ENCODE measurements at places on chromosomes 1 and 21. TPM values are rescaled to one million over a fixed set of nuclear protein-coding genes. Genes with fewer than 3 reads are reported as not detected.

The OLIG1 gene
- total RNA-seq: not detected

The NEK2 gene
- 1.4 TPM for total RNA-seq

DNA sequence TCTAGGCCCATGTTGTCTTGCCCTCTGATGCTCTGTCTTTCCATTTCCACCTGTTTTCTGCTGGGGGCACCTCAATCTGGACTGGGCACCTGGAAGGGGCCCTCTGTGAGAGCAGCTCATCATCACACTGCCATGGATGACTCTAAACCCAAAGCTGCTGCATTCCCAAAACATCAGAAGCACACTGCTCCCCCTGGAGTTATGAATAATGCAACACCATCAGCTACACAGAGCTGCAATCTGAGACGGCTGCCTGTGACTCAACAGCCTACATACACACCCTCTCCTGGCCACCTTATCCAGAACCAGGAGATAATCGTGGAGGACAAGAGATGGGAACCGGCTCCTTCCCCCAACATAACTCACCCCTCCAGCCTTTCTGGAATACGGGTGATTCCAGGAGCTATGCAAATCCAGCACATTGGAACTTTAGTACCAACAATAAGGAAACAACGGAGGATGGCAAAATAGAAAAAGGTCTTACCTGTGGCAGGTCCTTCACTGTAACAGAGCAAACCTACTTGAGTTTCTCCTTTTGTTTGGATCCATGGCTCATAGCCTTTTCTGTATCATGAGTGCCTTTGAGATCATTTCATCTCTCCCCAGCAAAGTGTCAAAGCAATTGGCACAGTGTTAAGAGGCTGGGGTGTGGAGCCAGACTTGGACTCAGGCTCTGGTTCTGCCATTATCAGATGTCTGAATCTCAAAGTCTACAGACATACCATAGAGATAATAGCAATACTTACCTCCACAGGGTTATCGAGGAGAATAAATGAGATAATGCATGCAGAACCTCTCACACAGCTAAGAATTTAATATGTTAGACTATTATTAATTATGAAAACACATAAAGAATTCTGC lies 29.3 kb downstream of the AK2 start:
- no peak overlapping the region for H3K27ac ChIP-seq
- peak; percentile 87 for DNase-seq
- H3K4me1 ChIP-seq: peaks cover 38% of the 10 kb centered on the region
- H3K27me3 ChIP-seq: no peaks in the 10 kb centered on the region
- H3K4me3 ChIP-seq: no peak overlapping the region
- peaks cover 11% of the 10 kb centered on the region for H3K36me3 ChIP-seq

DNA sequence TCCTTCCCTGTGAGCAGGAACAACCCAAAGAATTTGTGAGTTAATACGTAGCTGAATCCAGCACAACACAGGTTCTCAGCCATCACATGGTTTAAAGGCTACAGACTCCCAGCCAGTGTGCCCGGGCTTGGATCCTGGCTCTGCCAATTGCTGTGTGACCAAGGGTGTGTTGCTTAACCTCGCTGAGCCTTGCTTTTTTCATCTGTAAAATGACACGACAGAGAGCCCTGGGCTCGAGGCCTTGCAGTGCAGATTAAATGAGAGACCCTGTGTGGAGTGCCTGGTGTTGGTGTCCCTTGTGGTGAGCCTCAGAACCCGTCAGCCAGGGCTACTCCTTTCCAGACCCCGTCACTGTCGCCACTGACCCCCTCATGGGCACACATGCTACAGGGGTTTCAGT lies 39.4 kb downstream of the CHAF1B start:
- no peak for DNase-seq
- no peaks in the 10 kb centered on the region for H3K27me3 ChIP-seq
- peaks cover 25% of the 10 kb centered on the region for H3K4me1 ChIP-seq
- no peak overlapping the region for H3K27ac ChIP-seq
- no peaks in the 10 kb centered on the region for H3K36me3 ChIP-seq
- H3K4me3 ChIP-seq: no peak overlapping the region

DNA sequence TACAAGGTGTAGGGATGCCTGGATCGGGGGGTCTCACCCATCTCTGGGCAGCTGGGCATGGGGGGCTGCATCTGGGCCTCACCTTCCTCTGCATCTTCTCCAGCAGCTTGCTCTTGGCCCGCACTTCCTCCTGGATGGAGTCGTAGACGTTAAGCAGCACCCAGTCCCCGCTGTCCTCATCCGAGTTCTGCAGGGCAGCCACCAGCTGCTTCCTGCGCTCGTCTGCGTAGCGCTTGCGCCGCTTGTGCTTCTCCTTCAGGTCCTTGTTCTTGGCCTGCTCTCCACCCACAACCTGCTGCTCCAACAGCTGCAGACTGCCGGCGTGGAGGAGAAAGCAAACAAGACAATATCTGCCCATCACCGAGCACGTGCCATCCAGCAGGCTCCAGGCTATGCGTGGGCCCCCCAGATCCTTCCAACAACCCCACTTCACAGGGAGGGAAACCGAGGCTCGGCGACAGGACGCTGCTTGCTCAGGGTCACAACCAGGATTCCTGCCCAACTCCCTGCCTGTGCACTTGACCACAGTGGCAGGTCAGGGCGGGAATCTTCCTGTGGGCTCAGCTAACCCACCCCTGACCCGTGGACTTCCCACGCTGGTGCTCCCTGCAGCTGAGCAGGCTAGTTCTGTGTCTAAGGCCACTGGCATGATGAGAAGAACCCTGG lies 21.5 kb upstream of the DDOST start:
- H3K4me1 ChIP-seq: no peaks in the 10 kb centered on the region
- no peaks in the 10 kb centered on the region for H3K27me3 ChIP-seq
- H3K4me3 ChIP-seq: no peak overlapping the region
- H3K27ac ChIP-seq: no peak overlapping the region
- no peak for DNase-seq

GRCh38 chr1:9265037-9265436 lies 27.7 kb upstream of the SPSB1 start:
- no peak overlapping the region for H3K4me3 ChIP-seq
- H3K27ac ChIP-seq: no peak overlapping the region
- no peak for DNase-seq
- peaks cover 4% of the 10 kb centered on the region for H3K4me1 ChIP-seq
- peaks cover 3% of the 10 kb centered on the region for H3K36me3 ChIP-seq
- H3K27me3 ChIP-seq: no peaks in the 10 kb centered on the region

DNA sequence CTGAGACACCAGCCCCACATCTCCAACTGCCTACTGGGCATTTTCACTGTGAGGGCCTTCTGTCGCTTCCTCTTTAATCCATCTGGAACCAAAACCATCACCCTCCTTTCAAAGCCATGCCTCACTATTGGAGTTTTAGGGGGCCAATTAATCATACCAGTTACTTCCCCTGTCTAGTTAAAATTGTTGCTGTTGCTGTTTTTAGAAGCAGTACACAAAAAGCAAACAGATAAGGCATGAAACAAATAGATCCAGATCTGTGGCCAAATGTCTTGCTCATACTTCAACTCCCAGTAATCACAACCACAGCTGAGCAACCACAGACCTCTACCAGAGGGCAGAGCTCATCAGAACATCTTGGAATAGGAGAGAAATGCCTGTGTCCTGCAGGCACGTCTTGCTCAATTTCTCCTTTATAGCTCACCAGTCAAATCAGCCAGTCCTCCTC lies 133.8 kb upstream of the C1orf105 start:
- peaks cover 10% of the 10 kb centered on the region for H3K4me1 ChIP-seq
- H3K27ac ChIP-seq: peak overlapping the region; percentile 22
- H3K36me3 ChIP-seq: no peaks in the 10 kb centered on the region

DNA sequence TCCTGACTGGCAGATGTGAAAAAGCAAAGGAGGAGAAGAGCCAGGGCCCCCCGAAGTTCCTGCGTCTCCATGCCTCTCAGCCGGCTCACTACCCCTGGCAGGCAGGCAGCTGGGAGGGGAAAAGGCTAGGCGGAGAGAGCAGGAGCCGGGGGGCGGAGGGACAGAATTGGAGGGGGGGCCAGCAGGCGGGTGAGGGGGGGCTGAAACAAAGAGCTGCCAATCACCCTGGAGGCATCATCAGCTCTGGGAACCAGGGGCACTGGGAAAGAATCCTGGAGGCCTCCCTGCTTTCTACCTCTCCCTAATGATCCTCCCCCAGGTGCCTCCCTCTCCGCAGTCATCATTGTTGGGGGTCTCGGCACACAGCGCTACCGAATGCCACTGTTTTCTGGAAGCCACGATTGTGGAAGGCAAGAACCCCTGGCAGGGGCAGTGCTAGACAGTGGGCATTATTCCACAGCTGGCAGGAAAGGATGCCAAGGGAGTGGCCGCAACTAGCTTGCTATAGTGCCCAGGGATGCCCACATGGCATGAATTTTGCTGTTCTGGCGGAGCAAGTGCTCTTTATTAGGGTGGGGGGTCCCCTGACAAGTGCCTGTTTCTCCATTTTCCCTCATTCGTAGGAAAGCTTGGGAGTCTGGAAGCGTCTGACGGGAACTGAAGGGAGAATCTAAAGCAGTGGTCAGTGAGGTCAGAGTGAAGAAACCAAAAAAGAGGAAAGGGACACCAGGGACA lies at the start of gene THBS3:
Gene THBS3 (minus strand): TSS at position 92 of the 735 bp plus-strand sequence. CDS start 21 bp downstream, at position 71.
- peak within 1 kb of the TSS; percentile 100 for H3K4me3 ChIP-seq
- DNase-seq: peak; percentile 30

GRCh38 chr1:15031251-15031933 lies 122.2 kb upstream of the TMEM51 start:
- no peaks in the 10 kb centered on the region for H3K27me3 ChIP-seq
- no peaks in the 10 kb centered on the region for H3K36me3 ChIP-seq
- peak; percentile 63 for DNase-seq
- H3K4me3 ChIP-seq: no peak overlapping the region

GRCh38 chr1:240652549-240652948 lies 40.6 kb upstream of the GREM2 start:
- no peaks in the 10 kb centered on the region for H3K36me3 ChIP-seq
- H3K4me3 ChIP-seq: no peak overlapping the region
- DNase-seq: no peak
- no peaks in the 10 kb centered on the region for H3K27me3 ChIP-seq
- H3K27ac ChIP-seq: no peak overlapping the region
- no peaks in the 10 kb centered on the region for H3K4me1 ChIP-seq

- H3K4me1 ChIP-seq: no peaks in the 10 kb centered on the region
- H3K27ac ChIP-seq: no peak overlapping the region
- no peaks in the 10 kb centered on the region for H3K27me3 ChIP-seq
- H3K4me3 ChIP-seq: no peak overlapping the region
- no peaks in the 10 kb centered on the region for H3K36me3 ChIP-seq
Observed at GRCh38 chr1:161033751-161034150, 5.0 kb downstream of the TSTD1 start.

DNA sequence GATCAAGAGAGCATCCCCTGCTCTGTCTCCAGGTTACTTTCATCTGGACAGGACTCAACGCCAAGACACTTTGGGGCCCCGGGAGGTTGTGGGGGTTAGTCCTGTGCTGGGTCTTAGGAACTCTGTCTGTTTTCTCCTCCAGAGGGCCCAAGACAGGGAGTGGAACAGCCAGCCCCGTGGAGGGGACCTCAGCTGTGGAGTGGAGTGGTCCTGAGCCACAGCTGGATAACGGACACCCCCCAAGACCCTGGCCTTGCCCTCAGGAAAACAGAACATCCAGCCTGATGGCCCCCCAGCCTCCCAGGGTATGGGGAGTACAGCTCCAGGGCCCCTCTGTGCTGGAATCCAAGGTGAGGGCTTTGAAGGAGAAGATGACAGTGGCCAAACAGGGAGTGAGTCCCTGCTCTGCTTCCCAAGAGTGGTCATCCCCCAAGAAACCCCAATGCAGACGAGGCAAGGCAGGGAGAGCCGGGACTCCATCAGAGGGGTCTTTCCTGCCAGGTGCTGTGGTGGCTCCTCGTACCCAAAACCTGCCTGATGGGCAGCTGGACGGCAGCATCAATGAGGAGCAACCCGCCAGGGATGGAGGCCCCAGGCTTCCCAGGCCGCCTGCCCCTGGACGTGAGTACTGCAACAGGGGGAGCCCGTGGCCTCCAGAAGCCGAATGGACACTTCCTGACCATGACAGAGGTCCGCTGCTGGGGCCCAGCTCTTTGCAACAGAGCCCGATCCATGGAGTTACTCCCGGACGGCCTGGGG lies 3.5 kb downstream of the KIAA1614 start:
- no peaks in the 10 kb centered on the region for H3K27me3 ChIP-seq
- peaks cover 8% of the 10 kb centered on the region for H3K4me1 ChIP-seq
- no peak overlapping the region for H3K27ac ChIP-seq
- H3K4me3 ChIP-seq: no peak overlapping the region
- H3K36me3 ChIP-seq: no peaks in the 10 kb centered on the region
- no peak for DNase-seq

- no peaks in the 10 kb centered on the region for H3K36me3 ChIP-seq
- DNase-seq: no peak
- no peak overlapping the region for H3K27ac ChIP-seq
- peaks cover 6% of the 10 kb centered on the region for H3K27me3 ChIP-seq
Observed at GRCh38 chr1:3763351-3764125, 9.0 kb upstream of the SMIM1 start.

DNA sequence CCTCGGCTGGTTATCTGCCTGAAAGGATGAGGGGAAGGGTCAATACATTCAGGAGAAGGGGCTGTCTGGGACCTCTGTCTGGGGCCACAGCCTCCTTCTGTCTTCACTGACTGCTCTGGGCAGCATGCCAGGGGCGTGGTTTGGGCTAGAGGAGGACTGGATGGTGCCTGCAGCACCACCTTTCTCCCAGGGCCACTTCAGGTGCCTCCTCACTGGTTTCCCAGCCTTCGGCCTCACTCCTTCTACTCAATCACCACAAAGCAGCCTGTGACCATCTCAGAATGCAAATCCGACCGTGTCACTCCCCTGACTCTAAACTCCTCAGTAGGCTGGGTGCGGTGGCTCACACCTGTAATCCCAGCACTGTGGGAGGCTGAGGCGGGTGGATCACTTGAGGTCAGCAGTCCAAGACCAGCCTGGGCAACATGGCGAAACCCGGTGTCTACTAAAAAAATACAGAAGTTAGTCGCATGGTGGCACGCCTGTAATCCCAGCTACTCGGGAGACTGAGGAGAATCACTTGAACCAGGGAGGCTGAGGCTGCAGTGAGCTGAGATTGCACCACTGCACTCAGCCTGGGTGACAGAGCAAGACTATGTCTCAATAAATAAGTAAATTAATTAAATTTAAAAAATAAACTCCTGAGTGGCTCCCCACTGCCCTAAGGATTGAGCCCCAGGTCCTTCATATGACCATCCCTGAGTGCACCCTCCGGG lies 50.1 kb upstream of the ECE1 start:
- H3K27ac ChIP-seq: no peak overlapping the region
- no peaks in the 10 kb centered on the region for H3K36me3 ChIP-seq
- DNase-seq: no peak
- H3K4me3 ChIP-seq: no peak overlapping the region
- peaks cover 50% of the 10 kb centered on the region for H3K4me1 ChIP-seq

DNA sequence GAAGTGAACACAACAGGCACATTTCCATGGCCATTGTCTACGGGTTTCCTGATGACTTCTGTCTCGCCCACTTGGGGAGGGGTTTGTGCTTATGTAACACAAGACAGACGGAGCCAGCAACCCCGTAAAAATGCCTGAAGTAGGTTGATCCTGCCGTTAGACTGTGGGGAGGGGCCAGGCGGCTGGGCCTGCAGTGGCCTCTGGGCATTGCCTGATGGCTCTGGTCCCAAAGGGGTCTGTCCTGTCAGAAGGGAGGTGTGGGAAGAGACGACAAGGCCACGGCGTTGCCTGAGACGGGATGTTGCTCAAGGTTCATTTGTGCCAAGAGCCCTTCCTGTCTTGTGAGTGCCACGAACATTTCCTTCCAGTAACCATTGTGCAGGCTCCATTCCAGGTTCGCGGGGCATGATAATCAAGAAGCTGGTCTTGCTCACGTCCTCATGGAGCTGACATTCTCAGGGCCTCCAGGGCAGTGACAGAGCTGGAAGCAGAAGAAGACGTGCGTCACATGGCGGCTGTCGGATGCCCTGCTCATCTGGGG lies 44.7 kb downstream of the ABCG1 start:
- H3K4me1 ChIP-seq: no peaks in the 10 kb centered on the region
- no peak overlapping the region for H3K27ac ChIP-seq
- peaks cover 14% of the 10 kb centered on the region for H3K27me3 ChIP-seq
- H3K4me3 ChIP-seq: no peak overlapping the region
- H3K36me3 ChIP-seq: no peaks in the 10 kb centered on the region
- DNase-seq: no peak
